ENCODE measurements at places on chromosomes 12 and 14.

DNA sequence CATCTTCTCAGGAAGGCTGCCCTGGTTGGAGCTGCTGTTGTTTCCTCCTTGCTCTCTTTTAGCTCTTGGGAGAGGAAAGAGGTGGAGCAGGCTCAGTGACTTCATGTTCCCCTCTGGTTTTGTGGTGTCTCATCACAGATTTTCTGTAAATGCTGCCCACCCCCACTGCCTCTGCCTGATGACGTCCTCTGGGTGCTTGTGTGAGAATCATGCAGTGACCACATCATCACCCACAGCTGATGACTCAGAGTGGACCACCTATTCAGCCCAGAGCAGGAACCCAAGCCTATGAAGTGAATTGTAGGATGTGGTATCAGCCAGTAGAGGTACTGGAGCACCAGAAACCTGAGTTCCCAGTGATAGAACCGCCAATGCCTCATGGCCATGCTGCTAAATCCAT lies at the start of gene GZMB:
GZMB (minus strand) TSS at position 33 of the 400 bp plus-strand sequence; CDS start at position 3, 30 bp downstream.
- peak; percentile 87 for DNase-seq

DNA sequence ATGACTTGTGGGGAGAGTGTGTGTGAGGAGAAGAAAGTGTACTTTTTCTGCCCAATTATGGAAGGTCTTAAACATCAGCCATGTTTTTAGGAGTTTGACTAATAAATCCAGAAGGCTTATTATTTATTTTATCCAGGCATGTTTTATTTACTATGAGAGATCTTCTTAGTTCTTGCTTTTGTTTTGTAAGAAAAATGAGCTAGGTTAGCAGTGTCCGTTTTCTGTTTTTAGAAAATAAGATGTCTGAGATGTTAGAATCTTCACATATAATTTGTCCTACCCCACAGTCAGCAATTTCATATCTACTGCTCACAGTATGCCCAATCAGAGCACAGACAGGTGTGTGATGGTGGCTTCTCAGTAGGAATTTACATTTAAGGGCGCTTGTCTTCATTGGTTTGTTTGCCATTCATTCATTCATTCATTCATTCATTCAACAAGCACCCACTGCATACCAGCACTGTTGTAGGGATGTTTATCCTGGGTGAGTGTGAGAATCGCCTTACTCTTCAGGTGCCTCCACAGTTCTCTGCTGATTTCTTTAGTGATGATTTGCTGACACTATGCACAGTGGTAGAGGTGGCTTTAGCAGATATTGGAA lies 83.2 kb downstream of the CRADD start:
- no peak for DNase-seq

DNA sequence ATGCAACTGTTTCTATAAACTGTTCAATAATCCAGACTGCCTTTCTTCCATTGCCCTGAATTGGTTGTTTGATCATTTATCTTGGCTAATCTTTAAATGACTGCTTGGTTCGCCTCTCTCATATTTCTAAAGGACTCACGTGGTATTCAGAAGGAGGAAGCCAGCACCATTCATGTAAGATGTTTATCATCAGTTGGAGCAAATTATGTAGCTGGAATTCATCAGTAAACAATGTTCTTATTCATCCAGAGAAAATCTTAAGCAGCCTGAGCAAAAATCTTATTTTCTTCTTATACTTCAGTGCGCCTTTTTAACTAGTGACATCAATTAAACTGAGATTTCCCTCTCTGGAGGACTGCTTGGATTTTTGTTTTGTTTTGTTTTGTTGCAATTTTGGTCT lies 538.7 kb upstream of the TMEM132C start:
- no peak for DNase-seq

- DNase-seq, result no peak
Observed at GRCh38 chr12:2485681-2486080, 309.1 kb upstream of the FKBP4 start.

- no peak for DNase-seq
Observed at GRCh38 chr12:51838762-51839161, 9.8 kb downstream of the FIGNL2 start.

DNA sequence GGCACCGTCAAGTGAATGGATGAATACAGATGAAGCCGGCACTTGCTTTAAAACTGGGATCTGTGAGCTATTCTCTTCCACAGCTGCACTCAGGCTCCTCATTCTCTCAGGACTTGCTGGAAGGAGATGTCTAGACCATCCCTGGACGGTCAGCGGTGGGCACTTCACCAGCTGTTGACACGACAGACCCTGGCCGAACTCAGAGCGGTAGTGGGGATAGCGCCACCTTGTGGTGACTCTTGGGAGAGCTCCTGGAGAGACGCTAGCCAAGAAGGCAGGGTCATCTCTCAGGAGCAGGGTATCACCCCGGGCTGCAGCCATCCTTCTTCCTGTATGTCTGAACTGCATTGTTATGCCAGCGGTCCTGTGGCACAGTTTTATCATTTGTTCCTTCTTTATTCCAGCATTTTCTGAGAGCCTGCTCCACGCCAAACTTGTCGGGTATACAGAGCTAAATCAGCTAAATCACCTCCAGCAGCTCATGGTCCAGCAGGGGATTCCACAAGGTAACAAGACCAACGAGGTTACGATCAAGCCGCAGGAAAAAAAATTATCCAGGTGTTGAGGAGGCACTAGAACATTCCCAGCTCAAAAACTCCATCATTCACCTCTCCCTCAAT lies 10.0 kb downstream of the WNT1 start:
- peak; percentile 75 for DNase-seq

GRCh38 chr14:70821584-70822529 lies 12.5 kb upstream of the MAP3K9 start:
- DNase-seq, result peak; percentile 57

DNA sequence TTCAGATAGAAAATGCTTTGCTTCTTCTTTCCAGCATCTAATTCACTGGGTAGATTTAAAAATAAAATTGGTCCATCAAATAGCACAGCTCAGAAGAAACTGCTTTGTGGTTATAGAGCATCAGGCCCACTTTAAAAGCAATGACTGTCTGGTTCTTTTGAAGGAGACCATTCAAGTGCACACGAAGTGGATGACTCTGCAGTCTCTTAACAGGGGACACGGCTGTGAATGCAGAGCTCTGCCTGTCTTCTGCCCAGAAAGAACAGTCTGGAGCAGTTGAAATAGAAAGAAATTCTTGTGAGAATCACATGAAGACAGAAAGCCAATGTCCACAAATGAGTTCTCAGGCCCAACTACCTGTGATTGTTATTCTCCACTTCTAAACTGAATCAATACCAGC lies 138.7 kb upstream of the PLEKHA5 start:
- no peak for DNase-seq

- DNase-seq, result peak; percentile 86
Observed at GRCh38 chr12:116672842-116673516, 64.9 kb downstream of the SPRING1 start.
